Activated CD4-positive, alpha-beta T cell treated with anti-CD3 and anti-CD28 coated beads for 4 hours (primary cell): ENCODE measurements at places on chromosomes 7 and 10.

DNA sequence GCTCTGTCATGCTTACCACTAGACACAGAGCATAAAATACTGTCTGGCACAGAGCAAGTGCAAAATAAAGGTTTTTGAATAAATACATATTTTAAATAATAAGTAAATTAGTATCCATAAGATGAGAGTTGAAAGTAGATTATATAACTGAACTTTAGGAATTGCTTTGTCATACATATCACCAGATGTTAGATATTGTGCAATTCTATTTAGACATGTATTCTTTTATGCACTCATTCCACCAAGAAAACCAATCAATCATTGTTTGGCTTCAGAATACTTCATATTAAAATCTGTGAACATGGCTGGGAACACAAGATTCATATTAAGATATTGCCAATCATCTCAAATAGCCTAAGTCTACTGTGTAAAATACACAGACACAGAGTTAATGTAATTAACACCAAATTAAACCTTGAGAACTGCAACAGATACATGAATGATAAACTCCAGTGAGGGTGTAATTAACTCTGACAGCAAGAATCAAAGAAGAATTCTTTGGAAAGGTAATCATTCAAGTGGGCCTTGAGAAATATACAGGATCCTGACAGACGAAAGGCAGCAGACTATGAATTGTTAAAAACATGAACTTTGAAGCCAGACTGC is 201.0 kb upstream of the PTN start:
- DNase-seq = no peak

GRCh38 chr7:3063016-3063753 is 19.5 kb upstream of the CARD11 start:
- peak; percentile 85 for DNase-seq

DNA sequence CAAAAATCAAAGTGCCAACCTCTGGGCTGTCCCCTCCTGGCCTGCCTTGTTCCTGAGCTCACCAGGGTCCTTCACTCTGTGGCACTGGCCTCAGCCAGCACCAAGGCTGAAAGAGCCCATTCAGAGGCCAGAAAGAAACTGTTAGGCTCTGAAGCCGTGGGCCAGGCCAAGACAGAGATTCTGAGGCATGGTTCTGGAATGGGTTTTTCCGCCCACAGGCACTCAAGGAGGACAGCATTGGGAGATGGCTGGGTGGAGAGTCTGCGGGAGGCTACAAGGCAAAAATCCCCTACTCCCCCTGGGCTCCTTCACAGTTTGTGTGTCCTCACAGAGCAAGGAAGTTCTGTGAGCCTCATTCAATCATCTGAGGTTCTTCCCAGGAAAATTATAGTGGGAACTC is 31.7 kb downstream of the GRIFIN start:
- DNase-seq = no peak

GRCh38 chr10:50469288-50469687 is 154.5 kb downstream of the SGMS1 start:
- no peak for DNase-seq

DNA sequence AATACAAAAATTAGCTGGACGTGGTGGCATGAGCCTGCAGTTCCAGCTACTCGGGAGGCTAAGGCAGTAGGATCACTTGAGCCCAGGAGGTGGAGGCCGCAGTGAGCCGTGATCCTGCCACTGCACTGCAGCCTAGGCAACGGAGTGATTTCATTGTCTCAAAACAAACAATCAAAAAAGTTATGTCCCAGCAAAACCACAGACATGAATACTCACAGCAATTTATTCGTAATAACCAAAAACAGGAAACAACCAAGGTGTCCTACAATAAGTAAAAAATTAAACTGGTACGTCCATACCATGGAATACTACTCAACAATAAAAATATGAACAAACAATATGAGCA is 11.6 kb upstream of the CYTH3 start:
- DNase-seq = no peak

DNA sequence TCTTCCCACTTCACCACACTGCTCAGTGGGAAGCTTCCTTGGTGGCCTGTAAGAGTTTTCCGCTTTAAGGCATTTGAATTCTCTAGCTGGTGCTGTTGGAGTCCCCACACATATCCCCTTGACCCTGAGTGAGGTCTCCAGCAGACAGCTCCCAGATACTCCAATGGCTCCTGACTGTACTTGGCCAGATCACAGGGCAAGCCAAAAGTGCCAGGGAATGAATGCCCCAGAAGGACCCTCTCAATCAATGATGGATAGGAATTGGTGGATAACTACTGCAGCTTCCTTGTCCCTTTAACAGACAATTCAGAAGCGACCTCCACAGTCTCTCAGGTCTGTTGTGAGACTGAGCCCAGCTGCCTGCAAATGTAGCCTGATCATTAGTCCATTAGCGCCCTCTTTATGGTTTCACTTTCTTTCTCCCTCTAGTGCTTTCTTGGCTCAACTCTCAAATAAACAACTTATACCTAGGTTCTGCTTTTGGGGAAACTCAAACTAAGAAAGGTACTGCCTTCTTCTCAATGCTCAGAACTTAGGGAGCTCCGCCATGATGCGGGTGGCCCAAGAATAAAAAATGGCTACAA is 283.0 kb downstream of the TCF7L2 start:
- DNase-seq = no peak
